ENCODE measurements at places on chromosomes 7 and 10.

DNA sequence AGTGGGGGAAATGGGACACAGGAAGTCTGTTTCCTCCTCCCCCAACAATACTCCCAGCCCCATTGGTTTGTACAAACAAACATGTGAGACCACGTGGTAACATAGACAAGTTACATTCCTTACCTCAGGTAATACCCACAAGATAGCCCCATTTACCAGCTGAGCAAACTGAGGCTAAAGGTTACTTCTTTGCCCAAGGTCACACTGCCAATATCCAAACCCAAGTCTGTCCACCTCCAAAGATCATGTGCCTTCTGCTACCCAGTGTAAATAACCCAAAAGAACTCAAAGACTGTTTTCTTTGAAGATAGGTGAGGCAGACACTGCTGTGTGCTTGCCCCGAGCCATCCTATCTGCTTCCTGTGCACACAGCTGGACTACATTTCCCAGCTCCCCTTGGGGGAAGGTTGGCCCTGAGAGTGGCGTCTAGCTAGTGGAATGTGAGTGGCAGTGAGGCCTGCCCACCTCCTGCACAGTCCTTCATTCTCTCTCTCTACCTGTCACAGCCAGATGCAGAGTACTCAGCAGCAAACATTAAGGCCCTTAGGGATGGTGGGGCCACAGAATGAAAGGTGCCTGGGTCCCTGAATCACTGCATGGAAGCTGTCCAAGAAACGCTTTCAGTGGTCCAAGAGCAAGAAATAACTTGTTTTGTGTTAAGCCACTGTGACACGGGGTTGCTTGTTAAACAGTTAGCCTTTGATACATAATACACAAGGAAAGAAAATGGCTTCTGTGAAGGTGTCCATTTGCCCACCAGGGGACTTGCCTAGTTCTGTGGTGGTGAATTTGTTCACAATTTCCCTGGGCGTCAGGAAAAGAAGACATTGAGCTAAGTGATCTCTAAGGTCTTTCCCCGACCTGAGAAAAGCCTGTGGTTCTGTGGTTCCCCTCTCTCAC, 257.7 kb upstream of the NFE2L3 start:
- no peak for DNase-seq

DNA sequence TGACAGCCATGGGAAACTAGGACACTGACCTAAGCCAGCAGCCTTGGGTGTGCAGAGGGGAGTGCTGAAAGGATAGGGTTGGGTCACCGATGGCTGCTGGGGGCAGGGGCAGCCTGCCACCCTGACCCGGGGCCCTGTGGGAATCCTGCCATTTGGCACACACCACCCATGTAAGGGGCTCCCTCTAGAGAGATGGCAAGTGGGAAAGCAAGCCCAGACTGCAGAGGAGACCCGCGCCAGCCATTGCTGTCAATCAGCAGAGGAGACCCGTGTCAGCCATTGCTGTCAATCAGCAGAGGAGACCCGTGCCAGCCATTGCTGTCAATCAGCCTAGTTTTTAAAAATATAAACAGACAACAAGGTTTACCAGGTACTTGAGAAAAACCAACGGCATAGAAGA, 27.4 kb upstream of the PRKAG2 start:
- no peak for DNase-seq

DNA sequence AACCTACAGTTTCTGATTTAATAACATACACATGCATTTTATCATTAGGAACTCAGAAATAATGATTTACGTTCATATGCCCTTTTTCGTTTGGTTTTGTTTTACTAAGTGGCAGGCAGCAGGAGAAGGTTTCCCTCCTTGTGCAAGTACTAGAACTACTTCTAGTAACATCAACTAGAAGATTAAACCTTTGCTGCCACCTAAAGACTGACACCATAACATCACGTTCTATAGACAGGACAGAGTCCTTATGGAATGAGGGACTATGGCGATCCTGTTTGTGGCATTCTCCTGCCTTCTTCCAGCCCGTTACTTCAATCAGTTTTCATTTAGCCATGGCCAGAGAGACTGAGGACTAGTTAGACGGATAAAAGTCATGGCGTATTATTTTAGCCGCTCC, 53.2 kb downstream of the GAD2 start:
- no peak for DNase-seq

- DNase-seq: no peak
Observed at GRCh38 chr7:88465600-88465999, 158.9 kb upstream of the STEAP4 start.

GRCh38 chr10:92404612-92405418, 113.8 kb downstream of the MARCHF5 start:
- no peak for DNase-seq

DNA sequence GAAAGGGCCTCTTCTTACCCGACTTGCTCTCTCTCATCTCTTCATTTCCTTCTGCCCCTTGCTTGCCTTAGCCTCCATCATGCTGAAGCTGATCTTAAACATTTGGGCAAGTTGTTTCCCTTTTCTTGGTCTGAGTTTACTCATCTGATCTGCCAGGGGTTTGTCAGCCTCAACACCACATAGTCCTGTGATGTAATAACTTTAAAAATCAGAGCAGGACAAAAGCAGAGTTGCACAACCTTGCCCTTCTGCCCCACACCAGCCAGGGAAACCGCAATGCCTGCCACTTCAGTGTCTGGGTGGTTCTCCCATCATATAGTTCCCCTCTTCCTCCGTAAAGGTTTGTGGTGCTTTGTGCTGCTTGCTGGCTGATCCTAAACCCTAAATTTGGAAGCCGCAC, 9.9 kb upstream of the LIPM start:
- peak; percentile 28 for DNase-seq

DNA sequence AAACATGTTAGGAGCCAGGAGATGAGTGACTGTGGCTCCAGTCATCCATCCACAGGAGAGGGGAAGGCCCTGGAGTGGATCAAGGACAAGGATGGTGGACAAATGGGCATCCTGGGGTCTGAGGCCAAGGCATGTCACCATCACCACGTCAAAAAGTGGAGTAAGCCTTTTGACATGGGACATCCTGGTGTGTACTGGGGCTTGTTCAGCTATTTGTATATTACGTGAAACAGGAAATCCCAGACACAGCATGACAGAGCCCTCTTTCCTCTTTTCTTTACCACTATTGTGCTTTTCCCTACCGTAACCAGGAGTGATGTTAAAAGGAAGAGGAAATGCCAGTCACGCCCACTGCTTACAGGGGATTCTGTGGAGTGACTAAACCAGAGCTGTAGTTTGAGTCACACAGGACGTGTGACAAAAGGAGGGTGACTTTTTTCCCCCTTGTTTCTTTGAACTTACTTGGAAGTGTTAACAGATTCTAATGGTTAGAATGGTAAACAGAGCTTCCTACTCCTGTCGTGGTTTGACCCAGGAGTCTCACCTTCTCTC, 15.4 kb downstream of the ACSL5 start:
- DNase-seq: no peak

DNA sequence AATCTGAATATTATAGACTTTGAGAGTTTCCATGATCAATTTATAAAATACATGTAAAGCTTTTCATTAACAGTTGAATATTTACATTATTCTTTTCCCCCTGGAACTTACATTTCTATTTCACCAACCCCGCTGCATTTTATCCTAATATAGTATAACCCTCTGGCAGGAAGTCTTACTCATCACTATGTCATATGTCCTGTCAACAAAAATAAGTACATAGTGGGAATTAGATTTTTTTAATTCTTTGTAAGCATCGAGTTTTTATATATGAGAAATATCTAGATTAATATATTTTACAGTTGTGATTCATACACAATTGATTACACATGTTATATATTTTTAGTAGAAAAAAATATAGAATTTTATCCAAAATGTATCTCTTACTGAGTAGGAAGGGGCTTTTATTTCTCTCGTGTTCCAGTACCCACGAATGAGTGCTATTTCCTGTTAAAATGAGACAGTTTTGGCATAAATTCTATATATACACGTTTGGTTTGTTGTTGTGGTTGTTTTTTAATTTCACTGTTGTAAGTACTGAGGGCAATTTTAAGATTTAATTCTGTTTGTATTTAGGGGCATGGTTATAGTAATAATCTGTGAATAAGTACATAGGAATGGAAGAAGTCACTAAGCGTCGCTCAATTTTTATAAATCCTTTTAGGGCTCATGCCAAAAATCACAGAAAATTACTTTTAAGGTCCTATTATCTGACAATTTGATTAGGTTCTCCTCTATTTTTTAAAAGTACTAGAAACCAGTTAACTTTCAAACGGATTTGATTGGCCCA, 87.1 kb downstream of the HECW1 start:
- no peak for DNase-seq

GRCh38 chr7:42338916-42339540, 102.0 kb upstream of the GLI3 start:
- no peak for DNase-seq

DNA sequence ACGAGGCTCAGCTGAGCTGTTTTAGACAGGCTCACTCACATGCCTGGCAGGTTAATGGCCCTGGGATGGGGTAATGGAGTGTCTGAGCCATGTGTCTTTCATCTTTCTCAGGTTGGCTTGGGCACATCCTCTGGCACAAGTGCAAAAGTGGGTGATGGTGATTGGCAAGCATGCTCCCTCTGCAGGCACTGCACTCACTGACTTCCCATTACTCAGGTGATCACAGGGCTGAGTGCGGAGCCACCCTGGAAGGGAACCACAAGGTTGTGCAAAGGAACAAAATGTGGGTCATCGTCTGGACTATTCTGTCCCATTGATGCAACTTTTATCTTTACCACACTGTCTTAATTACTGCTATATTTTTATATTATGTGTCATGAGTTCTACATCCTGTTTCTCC, 244.1 kb upstream of the AKR1E2 start:
- no peak for DNase-seq

GRCh38 chr7:16929146-16929762, 47.5 kb upstream of the AGR3 start:
- DNase-seq: no peak

- no peak for DNase-seq
Observed at GRCh38 chr10:17273403-17273802, 45.4 kb downstream of the VIM start.

DNA sequence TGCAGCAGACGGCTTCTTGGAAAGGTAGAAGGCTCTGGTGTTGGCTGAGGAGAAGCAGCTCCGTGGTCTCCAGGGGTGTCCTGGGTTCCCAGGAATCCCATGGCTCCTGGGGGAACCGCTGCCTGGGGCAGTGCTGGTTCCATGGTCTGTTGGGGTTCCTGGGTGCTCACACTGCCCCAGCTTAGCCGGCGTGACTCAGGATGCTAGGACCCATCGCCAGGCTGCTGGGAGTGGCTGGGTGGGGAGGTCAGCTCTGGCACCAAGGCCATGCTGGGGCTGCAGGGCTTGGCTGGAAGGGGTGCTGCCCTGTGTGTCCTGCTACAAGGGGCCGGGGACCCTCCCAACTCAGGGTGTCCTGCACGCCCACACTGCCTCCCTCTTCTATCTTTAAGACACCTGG, 9.4 kb downstream of the MGMT start:
- DNase-seq: no peak

DNA sequence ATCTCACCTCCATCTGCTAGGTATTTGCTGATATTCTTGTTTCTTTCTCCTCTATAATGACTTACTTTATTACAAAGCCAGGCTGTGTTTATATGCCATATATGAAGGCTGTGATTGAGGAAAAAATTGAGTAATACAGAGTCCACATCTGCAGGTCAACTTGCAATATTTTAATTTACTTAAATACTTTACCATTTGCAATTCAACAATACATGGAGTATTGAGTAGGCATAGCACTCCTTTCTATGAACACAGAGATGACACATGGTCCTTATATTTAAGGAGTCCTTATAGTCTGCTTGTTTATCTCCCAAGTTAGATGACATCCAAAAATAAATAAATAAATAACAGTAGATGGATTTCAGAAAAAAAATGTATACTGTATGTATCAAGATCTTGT, 96.4 kb downstream of the LRRC18 start:
- DNase-seq: no peak

DNA sequence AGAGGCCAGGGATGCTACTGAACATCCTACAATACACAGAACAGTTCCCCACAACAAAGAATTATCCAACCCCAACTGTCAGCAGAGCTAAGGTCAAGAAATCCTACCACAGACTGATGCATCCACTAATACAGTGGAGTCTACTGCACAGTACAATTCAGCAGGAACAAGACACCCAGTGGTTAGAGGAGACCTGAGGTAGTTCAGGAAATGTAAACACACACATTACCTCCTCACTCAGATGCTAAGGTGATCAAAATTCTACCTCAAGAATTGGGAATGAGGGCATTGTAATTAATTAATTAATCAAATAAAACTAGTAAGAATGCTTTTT, 91.4 kb downstream of the ZFAND4 start:
- no peak for DNase-seq

DNA sequence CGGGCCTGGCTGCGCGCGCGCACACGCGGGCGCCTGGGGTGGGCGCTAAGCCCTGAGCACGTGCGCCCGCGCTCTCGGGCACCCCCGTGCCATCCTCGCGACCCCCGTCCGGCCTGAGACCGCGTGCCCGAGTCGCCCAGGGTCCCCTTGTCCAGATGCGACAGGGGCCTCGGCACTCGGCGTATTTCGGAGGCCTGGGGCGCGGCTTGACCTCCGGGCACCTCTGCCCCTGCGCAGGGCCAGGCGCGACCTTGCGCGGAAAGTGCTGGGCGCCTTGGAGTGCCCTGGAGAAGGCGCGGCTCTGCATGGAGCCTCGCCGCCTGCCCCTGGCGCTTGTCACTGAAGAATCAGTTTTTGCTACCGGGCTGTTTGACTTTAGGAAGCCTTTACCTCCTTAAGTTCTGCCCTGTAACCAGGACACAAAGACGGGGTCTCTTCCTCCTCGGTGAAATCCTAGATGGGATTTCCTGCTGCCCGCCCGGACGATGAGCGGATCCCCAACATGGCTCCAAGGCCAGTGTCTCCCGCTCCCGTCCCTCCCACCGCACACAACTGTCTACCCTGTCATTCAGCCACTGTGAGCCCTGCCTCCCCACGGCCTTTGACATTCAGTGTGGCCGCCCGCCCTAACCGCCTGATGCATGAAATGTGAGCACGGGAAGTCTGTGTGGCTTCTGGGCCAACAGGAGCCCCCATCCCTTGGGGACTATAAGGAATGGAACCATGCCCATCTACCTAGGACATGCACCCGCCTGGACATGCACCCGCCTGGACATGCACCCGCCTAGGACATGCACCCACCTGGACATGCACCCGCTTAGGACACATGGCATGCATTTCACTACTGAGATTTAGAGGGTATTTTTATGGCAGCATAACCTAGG, 1.1 kb upstream of the STK32C start:
- no peak for DNase-seq

DNA sequence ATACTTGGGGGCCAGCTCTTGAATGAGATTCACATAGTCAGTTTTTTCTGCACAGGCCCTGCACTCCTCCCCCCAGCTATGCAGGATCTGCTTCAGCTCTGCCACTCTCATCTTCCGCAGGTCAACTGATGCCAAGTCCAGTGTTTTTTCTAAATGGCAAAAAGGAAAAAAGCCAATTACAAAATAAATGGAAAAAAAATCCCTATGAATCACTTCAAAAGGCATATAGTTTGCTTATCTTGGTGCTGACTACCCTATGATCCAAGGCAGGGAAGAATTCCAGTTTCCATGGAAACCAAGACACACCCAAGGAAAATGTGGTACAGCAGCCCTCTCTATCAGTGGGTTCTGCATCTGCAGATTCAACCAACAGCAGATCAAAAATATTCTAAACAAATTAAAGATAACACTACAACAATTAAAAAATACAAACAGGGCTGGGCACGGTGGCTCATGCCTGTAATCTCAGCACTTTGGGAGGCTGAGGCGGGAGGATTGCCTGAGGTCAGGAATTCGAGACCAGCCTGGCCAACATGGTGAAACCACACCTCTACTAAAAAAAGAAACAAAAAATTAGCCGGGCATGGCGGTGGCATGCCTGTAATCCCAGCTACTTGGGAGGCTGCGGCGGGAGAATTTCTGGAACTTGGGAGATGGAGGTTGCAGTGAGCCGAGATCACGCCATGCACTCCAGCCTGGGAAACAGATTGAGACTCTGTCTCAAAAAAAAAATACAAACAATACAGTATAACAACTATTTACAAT, 17.6 kb downstream of the CDNF start:
- no peak for DNase-seq
